ENCODE measurements at places on chromosomes 16 and 17.

- no peak for DNase-seq
These were observed 324.1 kb upstream of the GOT2 start for GRCh38 chr16:59058250-59058649.

GRCh38 chr16:82638095-82638798, 11.5 kb downstream of the CDH13 start:
- no peak for DNase-seq

- DNase-seq: no peak
These were observed 64.5 kb downstream of the MPRIP start for GRCh38 chr17:17106756-17107155.

DNA sequence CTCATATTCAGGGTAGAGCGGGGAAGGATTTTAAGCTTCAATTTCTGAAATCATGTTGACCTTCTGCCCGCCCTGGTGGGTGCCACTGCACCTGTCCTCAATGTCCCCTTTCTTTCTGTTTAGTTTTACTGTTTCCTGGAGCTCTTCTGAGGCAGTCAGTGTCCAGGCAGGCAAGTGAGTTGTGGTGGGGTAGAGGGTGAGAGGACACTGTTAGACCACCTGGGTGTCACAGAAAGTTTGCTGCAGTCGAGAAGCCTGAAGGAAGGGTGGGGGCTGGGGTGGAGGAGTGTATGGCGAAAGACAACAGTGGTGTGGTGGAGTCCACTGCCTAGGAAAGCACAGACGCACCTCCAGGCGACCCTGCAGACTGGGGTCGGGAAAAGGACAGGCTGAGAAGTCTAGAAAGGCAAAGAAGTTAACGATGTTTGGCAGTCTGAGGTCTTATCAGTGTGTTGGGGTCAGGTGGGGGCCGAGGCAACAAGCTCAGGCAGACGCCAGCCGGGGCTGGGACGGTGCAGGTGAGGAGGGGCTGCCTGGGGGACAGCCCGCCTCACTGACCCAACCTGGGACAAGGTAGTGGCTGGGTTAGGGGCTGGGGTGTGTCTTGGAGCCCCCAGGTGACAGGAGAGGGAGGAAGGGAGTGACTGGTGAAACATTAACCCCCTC, 23.3 kb upstream of the HOXB13 start:
- no peak for DNase-seq

DNA sequence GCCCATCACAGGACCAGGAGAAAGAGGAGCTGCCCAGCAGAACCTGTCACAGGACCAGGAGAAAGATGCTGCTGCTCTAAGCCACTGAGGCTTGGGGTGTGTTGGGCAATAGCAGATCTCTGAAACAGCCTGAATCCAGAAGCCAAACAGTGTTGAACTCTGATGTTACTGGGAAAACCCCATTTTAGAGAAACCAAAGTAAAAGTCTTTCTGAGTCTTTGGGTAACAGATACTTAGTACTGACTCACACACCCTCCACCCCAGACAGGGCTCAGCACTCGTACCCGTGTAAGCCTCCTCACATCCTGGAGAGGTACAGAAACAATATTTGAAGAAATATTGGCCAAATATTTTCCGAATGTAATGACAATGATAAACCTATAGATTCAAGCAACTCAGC, 82.8 kb upstream of the GNG13 start:
- no peak for DNase-seq

- no peak for DNase-seq
These were observed 38.1 kb upstream of the IRX3 start for GRCh38 chr16:54324716-54325115.

DNA sequence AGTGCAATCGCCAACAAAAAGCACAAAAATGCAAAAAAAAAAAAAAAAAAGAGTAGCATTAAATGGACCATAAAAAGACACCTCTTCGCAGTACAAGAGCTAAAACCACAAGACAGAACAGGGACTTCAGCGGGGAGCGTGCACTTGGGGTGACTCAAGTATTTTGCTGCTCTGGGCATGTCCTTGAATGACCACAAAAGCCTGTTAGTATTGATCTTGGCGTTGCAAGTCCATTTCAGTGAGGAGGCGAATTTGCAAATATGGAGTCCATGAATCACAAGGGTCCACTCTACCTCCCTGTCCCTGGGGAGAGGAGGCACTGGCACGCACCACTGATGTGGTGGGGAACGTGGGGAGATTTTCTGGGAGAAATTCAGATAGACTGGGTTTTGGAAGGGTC, 78.9 kb downstream of the CNGB1 start:
- DNase-seq: no peak

- DNase-seq: no peak
These were observed 77.5 kb downstream of the ANKRD11 start for GRCh38 chr16:89412811-89413210.

DNA sequence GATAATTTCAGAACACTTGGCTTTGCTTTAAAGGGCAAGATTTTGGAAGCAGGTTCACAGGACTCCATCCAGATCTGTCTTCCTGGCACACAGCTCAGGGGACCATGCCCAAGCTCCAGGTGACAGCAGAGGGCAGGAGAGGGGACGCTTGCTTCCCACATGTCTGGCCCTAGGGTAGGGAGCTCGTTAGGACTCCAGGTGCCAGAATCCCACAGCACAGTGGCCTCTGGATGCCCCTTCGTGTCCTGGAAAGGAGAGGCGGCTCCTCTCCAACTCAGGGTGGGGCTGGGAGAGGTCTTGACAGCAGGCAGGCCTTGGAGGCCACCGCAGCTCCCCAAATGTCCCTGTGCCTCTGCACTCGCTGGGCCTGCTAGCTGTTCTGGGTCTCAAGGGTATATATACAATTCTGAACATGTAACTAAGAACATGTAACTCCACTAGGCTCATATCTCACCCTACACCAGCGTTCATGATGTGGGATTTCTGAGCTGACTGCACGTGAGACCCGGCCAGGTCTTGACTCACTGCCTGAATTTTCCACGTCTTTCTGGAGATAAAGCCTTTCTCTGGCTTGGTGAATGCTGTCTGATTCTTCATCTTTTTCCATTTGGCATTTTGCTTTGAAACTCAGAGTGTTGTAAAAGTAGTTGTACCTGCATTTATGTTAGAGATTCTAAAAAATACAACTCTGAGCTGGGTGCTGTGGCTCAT, 52.8 kb downstream of the MARCHF10 start:
- DNase-seq: no peak
